T-helper 1 cell (primary cell): ENCODE measurements at places on chromosomes 12 and 14.
A peak's percentile ranks its signal among the peaks of the same experiment; 100 is the strongest.

DNA sequence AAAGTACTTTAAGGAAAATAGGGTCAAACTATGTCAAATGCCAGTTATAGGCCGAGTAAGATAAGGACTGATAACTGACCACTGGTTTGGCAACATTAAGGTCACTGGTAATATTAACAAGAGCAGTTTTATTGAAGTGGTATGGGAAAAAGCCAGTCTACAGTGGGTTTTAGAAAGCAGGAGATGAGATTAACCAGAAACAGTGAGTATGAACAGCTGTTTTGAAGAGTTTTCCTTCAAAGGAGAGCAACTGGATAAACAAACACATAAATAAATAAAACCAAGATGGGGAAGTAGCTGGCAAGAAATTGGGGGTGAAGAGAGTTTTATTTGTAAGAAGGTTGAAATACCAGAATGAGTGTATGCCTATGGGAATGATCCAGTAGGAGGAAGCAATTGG is 30.3 kb downstream of the KITLG start:
- DNase-seq = no peak

- no peak for DNase-seq
Measured at GRCh38 chr12:68345763-68346162, 13.6 kb upstream of the MDM1 start.

GRCh38 chr12:19110221-19110940 is 19.2 kb upstream of the PLEKHA5 start:
- DNase-seq = no peak

DNA sequence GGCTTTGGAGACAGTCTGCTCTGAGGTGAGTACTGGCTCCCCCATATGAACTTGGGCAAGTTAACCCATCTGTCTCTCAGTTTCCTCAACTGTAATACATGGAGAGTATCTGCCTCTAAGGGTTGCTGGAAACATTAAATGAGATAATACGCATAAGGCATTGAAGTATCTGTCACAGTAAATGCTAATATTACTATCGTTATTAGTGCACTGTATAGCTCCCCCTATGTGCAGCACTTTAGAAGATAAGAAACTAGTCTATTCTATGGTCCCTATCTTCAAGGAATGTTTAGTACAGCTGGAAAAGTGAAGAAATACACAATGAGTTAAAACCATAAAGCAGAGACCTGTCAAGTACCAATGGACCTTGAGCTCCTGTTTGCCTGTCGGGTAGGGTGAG is 51.7 kb upstream of the CFL2 start:
- DNase-seq = no peak

- peak; percentile 27 for DNase-seq
Measured at GRCh38 chr14:102316338-102316742, 3.2 kb upstream of the ZNF839 start.

DNA sequence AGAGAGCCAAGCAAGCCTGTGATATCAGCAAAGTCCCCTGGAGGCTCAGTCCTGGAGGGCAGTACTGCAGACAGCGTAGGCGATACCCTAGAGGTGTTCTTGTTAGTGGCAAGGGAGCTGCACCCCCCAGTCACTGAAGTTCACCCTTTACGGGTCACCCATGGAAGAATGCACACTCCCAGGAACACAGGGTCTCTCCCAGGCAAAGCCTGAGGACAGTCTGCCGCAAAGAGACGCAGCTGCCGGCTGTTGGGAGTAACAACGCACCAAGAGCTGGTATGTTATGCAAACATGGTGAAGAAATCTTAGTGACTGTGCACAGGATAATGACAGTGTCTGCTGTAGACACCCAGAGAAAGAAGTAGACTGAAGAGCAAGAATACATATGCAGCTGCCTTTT is 43.5 kb upstream of the NOS1 start:
- DNase-seq = no peak

DNA sequence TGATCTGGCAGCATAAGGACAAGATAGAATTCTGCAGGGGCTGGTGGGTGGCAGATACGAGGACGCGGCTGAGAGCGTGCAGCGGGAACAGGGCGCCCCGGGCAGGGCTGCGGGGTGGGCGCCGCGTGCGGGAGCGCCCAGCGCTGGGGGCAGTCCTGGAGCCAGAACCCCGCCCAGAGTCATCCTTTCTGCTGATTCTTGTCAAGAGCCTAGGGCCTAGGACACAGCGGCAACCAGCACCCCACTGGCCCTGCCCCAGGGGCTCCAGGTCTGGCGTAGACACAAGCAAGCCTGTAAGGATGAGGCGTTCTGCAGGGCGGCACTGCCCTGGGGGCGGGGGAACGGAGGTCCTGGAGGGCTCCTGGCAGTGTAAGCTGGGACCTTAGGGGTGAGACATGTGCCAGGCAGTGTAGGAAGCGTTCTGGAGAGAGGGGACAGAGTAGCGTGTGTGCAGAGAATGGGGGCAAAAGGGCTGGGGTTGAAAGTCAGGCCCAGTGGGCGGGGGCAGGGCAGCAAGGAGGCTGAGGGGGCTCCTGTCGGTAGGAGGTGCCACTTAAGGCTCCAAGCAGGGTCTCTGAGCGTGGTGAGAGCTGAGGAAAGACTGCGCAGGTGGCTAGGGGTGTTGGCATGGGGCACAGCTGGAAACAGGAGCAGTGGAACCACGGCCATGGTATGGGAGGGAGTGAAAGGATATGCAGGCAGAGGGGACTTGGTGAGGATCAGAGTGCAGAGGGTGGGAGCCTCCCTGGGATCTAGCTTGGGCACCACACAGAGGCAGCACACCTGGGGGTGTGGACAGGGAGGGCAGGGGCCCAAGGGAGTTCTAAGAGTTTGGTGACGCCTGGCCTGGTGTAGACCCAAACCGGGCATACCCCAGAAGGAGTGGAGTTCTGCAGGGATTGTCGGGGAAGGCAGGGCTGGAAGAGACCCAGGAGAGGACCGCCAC is 845 bp upstream of the AHNAK2 start:
- DNase-seq = no peak

DNA sequence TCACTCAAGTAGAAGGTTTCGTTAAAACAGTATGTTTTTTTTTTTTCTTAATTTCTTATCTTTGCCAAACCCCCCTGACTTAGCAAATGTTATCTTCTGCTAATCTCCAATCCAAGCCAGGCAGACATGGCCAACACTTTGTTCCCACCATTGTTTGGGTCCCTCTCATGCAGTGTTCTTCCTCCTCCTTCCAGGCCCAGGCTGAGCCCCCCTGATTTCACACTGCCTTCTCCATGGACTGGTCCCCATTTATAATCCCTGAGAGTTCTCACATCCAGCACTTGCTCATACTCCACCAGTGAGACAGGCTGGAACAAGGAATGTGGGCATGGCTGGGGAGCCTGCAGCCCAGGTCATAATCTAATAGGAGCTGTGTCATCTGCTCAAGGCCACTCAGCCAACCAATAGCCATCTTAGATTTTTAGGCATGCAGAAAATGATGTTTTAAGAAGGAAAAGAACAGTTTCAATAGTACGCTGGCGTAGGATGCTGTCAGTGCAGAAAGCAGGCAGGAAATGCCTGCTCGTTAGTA is 238.4 kb upstream of the CCDC196 start:
- DNase-seq = no peak

- no peak for DNase-seq
Measured at GRCh38 chr12:46402451-46402850, 29.9 kb upstream of the SLC38A2 start.

DNA sequence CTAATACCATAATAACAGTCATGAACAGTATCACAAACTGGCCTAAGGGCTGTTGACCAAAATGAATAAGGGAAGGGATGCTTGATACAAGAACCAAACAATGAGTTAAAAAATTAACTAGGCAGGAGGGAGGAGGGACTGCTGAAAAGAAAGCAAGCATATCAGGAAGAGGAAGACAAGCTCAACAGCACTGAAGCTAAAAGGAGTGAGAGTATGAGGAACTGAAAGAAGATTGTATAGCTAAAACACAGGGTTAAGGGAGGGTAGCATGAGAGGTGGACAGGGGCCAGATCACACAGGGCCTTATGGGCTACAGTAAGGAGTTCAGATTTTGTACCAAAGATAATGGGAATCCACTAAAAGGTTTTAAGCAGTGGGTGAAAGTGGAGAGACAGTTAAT is 34.1 kb downstream of the ITGA7 start:
- DNase-seq = no peak

GRCh38 chr14:35161231-35161630 is 38.9 kb downstream of the PRORP start:
- no peak for DNase-seq

- DNase-seq = no peak
Measured at GRCh38 chr12:47032644-47033043, 46.8 kb upstream of the PCED1B start.

DNA sequence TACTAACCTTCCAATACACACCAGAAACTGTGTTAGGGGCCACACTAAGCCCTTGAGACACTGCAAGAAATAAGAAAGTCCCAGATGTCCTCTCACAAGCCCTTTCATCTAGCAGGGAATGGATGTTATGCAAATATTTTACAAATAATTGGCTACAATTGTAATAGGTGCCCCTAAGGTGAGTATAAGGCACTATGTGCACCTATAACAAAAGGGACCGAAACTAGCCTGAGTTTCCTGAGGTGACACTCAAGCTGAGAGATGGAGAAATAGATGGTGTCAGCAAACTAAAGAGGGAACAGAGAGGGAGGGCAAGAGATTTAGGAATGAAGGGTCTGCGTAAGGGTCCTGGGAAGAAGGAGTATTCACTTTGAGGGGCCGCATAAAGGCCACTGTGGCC is 212.6 kb downstream of the TTC8 start:
- DNase-seq = no peak

- DNase-seq = no peak
Measured at GRCh38 chr14:19771895-19772430, 1.3 kb upstream of the OR4M1 start.

DNA sequence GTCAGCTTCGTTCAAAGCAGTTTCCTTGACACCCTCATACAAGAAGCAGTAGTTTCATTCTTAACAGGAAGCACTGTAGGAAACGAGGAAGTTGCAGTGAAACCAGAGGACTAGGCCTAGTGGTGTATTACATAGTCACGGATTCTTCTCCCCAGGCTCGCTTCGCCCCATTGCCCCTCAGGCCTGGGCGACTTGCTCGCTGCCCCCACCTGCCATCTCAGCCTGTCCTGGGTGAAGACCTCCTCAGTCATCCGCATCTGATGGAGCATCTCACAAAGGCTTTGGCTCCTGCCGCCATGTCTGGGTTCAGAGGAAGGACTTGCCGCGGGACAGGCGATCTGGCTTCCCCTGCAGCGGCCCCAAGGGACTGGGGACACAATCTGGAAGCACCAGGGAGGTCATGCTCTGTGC is 93.5 kb downstream of the LMNTD1 start:
- no peak for DNase-seq

- DNase-seq = no peak
Measured at GRCh38 chr14:59038746-59039145, 149.7 kb upstream of the DAAM1 start.

DNA sequence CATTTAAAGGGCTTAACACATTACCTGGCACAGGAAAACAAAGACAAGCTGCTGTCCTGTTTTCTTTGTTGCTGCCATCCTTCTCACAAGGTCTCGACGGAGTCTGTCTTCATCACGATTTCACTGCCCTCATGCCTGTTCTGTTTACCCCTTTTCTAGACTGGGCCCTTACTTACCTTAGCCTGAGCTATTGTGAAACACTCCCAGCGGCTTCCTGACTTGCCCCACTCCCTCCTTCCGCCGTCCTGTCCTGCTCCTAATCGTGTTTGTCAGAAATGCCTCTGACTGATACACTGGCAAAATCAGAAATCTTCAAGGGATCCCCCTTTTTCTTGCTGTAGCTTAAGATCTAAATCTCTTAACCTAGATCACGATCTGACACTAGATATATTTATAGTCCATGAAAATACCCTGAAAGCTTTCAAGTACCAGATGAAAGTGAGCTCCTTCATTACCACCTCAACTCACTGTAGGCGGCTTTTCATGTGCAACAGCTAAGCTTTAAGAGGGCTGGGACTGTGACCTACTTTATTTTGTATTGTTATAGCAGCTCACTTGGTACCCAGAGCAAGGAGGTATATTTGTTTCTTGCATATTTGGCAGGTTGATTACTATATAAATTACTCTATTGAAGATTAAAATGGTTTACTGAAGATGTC is 32.1 kb downstream of the TECPR2 start:
- no peak for DNase-seq

DNA sequence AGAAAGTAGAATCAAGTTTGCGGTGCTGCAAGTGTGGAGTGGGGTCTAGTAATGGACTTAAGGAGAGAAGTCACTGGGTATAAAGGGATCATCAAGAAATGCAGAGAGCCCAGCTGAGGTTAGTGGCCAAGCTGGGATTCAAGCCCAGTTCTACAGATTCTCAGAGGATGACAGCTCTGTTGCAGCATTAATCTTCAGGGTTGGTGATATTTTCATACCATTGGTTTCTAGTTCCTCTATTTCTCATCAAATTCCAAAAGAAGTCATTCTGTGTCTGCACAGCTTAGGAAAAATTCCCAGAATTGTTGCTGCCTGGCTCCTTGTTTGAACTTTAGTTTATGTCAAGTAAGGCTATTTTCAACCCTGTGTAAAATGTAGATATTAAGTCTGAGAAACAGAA is 169.5 kb upstream of the NTF3 start:
- DNase-seq = no peak

DNA sequence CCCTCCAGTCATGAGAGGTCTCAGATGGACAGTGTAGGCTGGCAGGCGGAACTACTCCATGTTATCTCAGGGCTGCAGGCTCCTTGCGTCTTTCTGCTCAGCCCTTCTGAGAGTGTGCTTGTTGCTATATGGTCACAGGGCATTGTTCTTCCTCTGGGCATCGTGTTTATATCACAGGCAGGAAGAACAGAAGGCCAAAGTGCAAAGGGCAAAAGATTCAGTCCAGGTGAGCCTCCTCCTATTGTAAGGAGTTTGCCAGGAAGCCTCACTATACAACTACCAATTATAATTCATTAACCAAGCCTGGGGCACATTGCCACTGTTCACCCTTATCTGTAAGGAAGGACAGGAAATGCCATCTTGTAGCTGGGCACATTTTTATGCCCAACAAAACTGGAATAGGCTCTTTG is 195.5 kb upstream of the KITLG start:
- no peak for DNase-seq

DNA sequence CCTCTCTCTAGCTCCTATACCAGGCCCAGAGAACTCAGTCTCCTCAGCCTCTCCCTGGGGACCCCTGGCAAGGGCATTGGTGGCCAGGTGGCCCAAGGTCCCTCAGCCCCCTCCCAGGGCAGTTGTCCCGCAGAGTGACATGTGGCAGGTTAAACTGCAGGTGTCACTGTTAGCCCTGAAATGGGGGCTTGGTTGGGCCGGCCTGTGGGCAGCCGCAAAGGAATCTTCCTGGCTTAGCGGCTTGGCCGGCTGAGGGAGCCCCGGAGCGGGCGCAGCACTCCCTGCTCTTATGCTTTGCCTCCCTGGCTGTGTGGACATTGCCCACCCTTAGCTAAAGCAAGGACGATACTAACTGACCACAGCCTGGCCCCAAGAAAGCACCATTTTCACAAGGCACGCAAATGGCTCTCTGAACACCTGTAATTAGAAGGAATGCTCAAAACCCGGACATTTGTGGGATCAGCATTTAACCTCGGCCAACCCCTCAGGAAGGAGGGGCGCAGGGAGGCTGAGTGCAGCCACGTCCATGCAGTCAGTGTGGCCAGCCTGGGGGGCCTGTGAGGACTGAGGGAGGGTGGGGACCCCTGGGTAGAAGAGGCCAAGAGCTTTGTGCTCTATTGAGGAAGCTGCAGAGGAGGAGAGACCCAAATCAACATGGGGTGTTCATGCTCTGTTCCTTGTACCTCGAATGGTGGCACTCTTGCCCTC is 82.2 kb downstream of the PAPOLA start:
- no peak for DNase-seq
